ENCODE measurements at places on chromosomes 2 and 18.

- DNase-seq, result no peak
Measured at GRCh38 chr2:14348247-14348646, 284.3 kb upstream of the LRATD1 start.

DNA sequence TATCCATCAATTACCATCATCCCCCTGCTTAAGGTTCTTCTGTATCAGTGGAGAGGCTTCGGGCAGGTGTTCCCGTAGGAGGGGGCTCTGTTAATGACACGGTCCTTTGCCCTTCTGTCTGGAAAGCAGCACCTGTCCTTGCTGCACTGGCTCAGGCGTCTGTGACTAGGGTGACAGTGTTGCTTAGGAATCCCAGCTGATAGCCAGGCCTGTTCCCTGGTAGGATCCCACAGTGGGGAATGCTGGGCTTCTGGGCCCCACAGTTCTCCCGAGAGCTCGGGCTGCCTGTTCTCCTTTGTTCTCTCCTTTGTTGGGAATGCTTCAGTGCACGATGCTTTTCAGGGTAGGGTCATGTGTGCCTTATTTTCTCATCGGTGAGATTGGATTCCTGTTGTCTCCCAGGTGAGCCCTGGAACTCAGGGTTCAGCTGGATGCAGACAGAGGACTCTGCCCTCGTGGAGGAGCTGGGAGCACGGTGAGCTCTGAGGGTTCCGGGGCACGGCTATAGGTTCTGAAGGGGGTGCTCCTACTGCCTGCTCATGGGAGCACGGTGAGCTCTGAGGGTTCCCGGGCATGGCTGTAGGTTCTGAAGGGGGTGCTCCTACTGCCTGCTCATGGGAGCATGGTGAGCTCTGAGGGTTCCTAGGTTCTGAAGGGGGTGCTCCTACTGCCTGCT lies 9.6 kb downstream of the SNTG2 start:
- no peak for DNase-seq

DNA sequence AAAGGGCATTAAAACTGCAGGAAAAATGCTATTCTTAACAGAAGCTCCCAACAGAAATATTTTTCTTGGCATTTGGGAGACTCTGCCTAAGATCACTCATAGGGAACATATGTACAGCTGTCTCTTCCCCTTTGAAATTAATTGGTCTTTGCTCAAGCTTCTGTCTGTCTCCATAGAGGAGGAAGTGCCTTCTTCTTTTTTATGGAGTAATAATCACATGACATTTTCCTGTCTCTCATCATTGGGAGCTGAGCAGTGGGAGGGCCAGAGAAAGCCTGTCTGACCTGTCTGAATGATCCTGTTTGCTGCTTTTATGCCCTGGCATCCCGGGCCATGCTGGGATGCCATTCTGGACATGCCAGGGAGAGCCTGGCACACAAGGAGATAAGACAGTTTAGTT lies 145.6 kb downstream of the AQP4 start:
- DNase-seq, result no peak

GRCh38 chr18:55570966-55571365 lies 17.0 kb downstream of the TCF4 start:
- no peak for DNase-seq

GRCh38 chr2:208015475-208015874 lies 9.9 kb downstream of the PLEKHM3 start:
- DNase-seq, result no peak

- DNase-seq, result no peak
Measured at GRCh38 chr2:6724605-6725140, 141.0 kb downstream of the CMPK2 start.

DNA sequence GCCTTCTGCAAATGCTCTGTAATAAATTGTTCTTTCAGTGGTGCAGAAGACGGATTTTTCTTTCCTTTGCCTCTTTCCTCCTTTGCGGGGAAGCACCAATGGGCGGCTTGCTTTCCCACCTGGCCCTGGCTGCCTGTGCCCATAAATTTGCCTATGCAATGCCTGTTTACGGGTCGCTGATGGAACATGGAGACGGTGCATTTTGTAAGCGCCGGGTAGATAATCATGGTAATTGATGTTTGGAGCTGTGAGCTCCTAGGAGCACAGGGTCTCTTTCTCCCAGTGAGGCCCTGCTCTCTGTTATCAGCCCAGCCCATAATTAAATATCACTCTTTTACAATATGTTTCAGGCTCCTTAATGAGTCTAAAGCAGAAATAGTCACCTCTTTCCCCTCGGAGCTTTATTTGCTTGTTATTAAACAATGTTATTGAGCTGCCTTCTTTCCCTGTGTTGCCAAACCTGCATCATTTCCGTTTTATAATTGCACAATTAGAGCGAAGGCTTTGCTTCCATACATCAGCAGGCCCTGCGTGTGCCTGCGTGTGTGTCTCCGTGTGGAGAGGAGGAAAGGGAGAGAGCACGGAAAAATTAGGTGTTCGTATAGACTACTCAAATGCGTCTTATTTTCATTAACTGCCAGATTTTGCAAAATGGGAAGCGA lies 437.4 kb upstream of the POU3F3 start:
- no peak for DNase-seq

GRCh38 chr2:237081596-237081995 lies 4.1 kb upstream of the COPS8 start:
- DNase-seq, result no peak

DNA sequence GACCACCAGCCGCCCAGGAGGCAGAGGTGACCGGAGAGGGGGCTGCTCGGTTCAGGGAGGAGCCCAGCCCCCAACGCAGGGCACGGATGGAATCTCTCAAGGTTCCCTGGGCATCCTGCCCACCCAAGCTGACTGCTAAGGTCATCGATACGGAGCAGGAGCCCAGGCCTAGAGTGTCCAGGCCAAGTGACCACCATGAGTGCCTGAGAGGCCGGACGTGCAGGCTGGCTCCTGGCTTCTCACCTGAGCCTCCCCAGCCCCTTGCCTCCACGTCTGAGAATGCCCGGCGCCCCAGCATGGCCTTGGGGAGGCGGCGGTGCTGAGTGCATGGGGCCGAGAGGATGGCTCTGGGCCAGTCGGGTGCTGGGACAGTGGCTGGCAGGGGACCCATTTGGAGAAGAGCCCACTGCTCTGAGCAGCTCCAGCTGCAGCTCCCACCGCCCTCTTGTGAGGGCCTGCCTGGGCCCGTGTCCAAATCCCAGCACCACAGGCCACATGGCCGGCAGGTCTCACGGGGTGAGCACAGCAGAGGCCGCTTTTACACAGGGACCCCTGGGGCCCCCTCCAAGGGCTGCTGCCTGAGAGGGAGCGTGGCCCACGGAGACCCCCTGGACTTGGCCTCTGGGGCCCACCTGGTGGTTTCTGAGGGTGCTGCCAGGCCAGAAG lies 102.8 kb upstream of the CTDP1 start:
- no peak for DNase-seq

- DNase-seq, result no peak
Measured at GRCh38 chr2:168316073-168316440, 68.7 kb upstream of the STK39 start.

- DNase-seq, result no peak
Measured at GRCh38 chr2:189226017-189226416, 46.5 kb upstream of the COL5A2 start.

- no peak for DNase-seq
Measured at GRCh38 chr2:127649100-127649611, 3.2 kb downstream of the GPR17 start.

- no peak for DNase-seq
Measured at GRCh38 chr2:208791257-208791656, 384.7 kb downstream of the PTH2R start.

GRCh38 chr2:217858519-217859491 lies 144.0 kb downstream of the TNS1 start:
- no peak for DNase-seq

DNA sequence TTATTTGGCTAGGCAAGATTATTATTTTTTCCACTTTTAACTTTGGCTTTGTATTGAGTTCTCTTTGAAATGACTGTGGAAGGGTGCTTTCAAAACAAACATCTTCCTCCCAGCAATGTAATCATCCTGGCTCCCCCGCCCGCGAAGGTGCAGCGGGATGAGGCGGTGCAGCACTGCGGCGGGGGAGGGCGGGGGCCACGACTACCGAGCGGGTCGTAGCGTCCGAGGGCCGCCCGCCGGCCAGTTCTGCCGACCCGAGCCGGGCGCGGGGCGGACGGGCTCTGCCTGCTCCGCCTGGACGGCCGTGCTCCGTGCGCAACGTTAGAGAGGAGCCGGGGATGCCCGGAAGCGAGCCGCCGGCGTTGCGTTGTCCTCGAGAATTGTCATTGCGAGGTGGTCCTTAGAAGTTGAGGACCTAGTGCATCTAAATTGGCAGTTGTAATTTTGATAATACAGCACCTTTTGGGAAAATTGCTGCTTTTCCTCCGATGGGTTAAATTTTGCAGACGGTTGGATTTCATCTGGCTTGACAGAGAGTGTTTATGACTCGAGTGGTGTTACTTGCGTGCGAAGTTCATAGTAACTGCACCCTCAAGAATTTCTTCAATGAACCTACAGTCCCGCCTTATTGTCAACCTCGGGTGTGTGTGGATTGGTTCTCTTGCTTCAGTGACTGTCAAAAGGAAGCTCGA lies 1.1 kb downstream of the EPC2 start:
- peak; percentile 54 for DNase-seq

DNA sequence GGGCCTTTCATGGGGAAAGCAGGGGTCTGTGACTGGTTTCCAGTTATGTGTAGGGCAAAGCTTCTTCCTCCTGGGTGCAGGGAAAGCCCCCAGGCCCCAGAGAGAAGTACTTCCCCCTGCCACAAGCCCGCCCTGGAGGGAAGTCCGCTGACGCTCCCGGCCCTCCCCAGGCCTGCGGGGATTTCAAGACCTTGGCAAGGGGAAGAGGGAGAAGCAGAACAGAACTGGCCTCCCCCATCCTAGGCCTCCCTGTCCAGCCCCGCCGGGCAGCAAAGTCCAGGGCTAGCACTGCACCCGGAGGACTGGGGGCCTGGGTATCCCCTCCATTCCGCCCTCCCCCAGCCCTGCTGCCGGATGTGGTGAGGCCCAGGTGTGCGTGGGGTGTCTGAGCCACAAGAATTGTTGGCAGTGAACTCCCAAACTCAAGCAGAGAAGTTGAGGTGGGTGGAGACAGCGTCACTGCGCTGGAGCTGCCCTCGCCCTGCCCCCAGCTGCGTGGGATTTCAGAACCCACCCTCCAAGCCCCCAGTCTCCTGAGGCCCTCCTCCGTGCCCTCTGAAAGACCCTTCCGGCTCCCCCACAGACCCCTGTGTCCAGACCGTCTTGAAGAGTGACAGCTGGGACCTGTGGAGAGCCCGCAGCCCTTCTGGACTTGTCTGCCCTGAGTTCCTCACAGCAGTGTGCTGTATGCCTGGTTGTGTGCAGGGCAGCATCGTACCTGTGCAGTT lies 1.1 kb upstream of the DUSP2 start:
- peak; percentile 84 for DNase-seq

DNA sequence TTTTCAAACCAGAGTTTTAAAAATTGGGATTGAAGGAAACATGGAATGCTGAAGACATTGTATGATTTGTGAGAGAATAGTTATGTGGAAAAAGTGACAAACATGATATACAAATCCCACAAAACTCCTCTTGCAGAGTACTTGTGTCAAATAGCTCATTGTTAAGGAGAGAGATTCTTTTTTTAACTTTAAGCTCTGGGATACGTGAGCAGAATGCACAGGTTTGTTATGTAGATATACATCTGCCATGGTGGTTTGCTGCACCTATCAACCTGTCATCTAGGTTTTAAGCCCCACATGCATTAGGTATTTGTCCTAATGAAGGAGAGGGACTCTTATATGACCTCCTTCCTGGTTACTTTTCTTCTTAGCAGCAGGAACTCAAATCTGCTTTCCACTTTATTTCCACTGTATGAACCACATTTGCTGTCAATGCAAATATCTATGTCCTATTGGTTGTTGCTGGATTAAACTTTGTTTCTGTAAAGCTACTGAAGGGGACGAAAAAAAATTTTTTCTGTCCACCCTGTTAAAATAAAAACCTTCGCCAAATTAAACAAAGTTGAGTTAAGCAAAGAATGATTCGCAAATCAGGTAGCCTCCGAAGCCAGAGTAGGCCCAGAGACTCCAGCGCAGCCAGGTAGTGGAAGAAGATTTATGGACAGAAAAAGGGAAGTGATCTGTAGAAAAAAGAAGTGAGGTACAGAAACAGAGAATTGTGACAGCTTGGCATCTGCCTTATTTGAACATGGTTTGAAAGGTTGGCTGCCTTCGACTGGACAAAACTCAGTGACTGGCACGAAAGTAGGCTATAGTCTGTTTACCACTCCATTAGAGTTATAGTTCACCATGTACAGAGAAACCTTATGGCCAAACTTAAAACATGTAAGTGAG lies 430.1 kb upstream of the CHST9 start:
- DNase-seq, result no peak

- DNase-seq, result no peak
Measured at GRCh38 chr2:241049739-241050623, 51.6 kb downstream of the SNED1 start.

DNA sequence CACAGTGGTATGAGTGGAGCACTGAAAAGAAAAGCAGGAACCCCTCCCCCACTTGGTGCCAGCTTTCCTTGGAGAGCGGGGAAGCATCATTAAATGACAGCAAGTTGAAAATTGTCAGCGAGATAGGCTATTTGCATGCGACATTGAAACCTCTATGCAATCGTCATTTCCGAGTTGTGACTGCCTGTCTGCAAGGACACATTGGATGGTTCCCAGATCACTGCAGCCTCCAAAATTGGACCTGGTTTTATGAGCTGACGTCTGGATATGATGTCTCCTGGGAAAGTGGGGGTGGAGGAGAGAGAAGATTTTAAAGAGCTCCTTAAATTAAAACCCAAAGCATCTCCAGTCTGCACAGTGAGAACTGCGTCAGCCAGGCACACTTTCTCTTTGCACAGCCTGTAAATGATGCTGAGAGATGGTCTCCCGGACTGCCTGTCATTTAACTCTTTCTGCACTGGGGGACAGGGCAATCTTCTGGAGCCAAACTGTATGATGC lies 57.8 kb upstream of the KIF5C start:
- DNase-seq, result no peak

DNA sequence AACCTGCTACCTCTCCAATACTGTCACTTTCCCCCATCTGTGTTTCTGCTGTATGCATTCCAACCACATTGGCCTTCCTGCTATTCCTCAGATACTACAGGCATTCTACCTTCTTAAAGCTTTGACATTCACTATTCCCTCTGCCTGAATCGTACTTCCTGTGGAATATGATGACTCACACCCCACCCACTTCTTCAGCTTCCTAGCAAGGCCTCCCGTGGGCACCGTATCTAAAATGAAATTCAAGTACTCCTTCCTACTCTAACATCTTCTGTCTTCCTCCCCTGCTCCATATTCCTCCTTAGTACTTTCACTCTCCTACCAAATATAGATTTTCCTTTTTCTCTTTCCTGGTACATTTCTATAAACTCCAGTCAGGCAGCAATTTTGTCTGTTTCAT lies 710.4 kb downstream of the RNF144A start:
- no peak for DNase-seq

- no peak for DNase-seq
Measured at GRCh38 chr18:48548011-48548771, 9.4 kb downstream of the CTIF start.

DNA sequence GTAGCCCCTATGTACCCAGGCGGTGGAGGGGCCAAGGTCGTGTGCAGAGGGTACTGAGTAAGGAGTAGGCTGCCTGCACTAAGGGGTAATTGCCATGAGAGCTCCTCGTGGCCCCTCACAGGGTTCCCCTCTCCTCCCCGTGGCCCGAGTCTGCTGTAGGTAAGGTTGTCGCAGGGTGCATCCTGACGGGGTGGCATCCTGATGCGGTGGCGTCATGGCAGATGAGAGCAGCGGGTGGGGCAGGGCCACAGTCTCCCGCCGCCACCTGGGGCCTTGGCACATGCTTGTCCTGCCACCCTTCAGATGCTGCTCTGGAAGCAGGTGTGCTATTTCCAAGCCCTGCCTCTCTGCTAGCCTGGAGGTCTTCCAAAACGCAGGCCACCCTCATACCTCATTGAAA lies 89.7 kb downstream of the EIPR1 start:
- no peak for DNase-seq

GRCh38 chr2:189104934-189105333 lies 74.6 kb downstream of the COL5A2 start:
- DNase-seq, result no peak

Measured in stimulated activated CD8-positive, alpha-beta memory T cell treated with anti-CD3 and anti-CD28 coated beads, Interleukin-15, amount 100 ng/mL, for 4 hours (primary cell).